ENCODE measurements at places on chromosomes 1 and 21.

GRCh38 chr1:181714428-181714827 is 231.1 kb downstream of the CACNA1E start:
- no peak for DNase-seq

- no peak for DNase-seq
Measured at GRCh38 chr1:161962091-161962887, 61.4 kb downstream of the OLFML2B start.

GRCh38 chr1:154714052-154714623 is 106.2 kb upstream of the ADAR start:
- DNase-seq = no peak

- DNase-seq = no peak
Measured at GRCh38 chr1:109444346-109444745, 18.1 kb upstream of the PSMA5 start.

DNA sequence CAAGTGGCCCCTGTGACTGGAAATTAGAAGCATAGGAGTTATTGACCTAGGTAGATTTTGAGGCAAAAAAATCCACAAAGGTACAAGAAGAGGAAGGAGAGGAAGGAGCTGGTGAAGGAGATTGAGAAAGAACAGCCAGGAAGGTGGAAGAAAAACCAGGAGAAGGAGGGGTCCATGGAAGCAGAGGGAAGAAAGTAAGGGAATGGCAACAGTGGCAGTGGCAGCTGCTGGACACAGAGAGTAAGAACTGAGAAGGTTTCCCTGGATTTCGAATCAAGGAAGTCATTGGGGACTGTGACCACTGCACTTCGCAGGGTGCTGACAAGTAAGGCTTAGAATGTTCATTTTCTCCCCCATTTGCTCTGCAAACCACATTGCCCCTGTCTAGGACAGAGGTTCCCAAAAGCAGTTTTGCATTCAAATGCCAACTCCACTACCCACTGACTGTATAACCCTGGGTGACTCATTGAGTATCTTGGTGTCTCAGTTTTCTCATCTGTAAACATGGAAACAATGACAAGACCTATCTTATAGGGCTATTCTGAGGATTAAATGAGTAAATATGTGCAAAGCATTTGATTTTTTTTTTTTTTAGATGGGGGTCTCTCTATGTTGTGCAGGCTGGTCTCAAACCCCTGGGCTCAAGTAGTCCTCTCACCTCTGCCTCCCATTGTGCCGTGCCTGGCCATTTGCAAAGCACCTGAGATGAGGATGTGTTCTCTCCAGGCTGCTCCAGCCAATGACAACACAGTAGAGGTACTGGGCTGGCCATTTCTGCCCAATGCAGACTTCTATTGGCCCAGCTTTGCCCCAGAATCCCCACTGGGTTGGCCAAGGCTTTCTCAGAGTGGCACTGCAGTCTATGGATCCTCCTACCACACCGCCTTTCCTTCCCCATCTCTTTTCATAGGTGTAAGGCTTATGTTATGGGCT is 9.3 kb upstream of the CAPN2 start:
- no peak for DNase-seq

DNA sequence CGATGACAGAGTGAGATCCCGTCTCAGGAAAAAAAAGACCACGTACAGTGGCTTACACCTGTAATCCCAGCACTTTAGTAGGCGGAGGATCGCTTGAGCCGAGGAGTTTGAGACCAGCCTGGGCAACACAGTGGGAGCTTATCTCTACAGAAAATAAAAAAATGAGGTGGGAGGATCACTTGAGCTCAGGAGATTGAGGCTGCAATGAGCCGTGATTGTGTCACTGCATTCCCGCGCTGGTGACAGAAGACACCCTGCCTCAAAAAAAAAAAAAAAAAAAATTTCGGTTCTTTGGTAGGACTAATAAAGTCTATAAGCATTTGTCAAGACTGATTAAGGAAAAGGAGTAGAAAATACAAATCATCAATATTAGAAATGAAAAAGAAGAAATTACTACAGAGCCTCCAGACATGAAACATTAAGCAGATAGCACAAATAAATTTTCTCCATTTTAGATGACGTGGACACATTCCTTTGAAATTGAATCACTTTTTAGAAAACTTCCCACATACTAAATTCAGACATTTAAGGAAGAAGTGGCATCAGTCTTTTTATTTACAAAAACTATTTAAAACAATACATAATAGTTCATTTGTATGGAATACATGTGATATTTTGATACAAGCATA is 30.4 kb downstream of the MORC3 start:
- DNase-seq = no peak

GRCh38 chr1:30290581-30290980 is 432.8 kb downstream of the MATN1 start:
- no peak for DNase-seq

DNA sequence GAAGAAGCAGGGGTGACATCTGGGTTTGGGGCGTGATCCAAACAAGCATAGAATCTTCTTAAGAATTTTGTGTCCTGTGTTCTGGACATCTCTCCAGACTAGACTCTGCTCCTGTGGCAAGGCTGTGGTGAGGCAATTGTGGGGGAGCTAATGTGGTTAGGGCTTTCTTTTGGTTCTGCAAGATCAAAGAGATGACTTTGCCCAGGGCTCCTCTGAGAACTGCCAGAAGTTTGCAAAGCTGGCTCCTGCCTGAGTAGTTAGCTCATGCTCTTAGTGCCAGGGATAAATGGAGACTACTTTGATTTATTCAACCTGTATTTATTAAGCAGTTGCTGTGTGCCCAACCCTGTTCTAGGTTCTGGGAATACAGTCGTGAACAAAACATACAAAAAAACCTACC is 34.0 kb upstream of the CRNN start:
- DNase-seq = no peak

- DNase-seq = no peak
Measured at GRCh38 chr1:147167365-147167764, 4.9 kb downstream of the PRKAB2 start.

DNA sequence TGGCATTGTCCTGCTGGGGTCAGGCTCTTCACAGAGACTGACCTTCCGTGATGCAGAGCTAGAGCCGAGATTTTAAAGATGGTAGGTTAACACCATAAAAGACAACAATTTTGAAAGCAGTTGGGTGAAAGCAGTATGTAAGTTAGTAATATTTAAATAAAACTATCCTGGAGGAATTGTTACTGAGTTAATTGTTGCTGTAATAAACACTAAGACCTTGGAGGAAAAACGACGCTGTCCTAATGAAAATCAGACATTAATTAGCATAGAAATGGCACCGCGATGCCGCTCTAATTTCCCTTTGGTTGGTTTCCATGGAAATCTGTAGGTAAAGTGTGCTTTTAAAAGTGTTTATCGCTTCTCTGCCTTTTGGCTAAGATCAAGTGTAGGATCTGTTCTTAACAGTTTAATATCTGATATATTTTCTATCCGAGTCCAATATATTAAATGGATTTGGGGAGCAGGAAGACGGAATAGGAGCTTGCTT is 745 bp upstream of the ANP32E start:
- no peak for DNase-seq

Data from naive thymus-derived CD4-positive, alpha-beta T cell (primary cell).